ENCODE measurements at places on chromosomes 4 and X. TPM values are rescaled to one million over a fixed set of nuclear protein-coding genes. Genes with fewer than 3 reads are reported as not detected.

DNA sequence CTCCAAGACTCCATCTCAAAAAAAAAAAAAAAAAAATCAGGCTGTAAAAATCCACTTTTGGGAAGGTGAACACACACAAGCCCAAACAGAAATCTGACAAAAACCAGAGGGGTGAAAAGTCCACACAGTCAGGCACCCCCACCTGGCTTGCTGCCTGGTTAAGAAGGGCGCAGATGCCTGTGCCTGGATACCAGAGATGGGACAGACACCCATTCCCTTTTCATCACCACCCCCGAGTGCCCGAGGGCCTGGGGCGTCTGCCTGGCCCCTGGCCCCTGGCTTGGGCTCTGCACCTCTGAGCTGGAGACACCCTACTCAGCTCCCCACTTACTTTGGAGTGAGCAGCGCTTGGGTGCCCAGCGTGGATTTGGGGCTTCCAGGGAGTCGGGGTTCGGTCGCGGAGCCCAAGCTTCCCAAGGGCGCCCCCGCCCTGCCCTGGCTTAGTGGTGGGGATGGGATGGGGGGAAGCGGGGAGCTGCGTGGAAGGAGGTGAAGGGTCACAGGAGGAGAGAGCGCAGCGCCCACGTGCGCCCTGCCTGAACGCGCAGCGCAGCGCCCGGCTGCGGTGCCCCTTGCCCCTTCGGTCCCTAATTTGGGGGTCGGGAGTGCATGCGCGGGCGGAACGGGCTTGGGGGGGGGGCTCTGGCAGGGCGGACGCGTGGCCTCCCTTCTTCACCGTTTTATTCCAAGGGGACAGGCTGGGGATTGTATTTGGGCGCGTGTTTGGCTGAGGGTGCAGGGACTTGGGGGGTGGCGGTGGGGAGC, 11.3 kb downstream of the SHOX start:
- DNase-seq, result no peak

DNA sequence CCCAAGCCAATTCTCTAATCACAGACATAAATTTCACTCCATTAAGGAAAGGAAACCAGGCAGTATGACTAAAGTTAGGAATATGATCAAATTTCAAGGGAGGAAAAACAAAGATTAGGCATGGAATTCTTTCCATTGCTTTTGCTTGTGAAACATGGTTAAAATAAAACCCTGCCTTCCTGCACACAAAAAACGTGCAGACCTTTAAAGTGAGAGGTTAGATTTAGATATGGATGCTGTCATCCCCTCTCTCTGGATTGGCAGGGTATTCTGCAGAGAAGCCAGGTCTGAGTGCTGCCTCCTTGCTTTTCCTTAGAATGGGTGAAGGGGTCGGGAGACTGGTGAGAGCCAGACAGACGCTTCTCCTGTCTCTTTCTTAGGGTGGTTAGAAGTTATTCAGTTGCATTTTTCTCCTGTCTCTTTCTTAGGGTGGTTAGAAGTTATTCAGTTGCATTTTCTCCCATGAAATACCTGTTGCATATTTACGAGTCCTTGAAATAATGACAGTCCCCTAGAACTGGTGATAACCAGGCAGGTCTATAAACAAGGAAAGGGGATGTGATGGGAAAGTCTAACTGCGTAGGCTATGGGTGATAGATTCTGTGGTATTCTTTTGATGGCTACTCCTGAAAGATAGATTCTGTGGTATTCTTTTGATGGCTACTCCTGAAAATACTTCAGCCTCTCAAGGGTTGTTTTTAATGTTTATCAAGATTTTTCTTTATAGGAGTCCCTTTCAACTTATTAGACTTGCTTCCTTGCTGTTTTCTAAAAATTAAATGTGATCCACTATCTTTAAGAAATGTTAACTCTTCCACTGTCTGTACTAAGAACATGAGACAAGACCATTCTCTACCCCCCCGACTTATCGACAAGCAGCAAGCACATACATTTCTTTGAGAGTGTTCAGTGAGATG, 163.6 kb downstream of the SPRY1 start:
- no peak for DNase-seq

Gene PGAM4
- 0.44 TPM for total RNA-seq

Gene ABCG2
- not detected for total RNA-seq

DNA sequence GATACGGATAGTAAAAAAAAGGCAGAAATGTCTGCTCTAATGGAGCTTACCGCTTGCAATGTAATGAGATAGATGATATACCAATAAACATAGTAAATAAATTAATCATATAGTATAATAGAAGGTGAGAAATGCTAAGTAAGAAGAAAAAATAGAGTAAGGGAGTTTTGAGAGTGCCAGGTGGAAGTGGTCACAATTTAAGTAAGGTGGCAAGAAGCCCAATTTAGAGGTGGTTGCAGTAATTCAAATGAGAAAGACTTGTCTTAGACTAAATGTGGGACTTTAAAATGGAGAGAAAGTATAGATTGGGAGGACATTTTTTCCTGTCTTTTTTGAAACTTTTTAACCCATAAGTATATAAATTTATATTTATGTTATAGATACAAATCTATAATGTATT, 26.0 kb downstream of the TBC1D19 start:
- no peak for DNase-seq

Gene DDX53
- not detected for total RNA-seq

Data from GM12878 (cell line).